Panc1 (cell line): ENCODE measurements at places on chromosomes 2 and 18.

GRCh38 chr2:155315768-155316167, 617.3 kb downstream of the KCNJ3 start:
- no peak for DNase-seq

- DNase-seq: no peak
Observed at GRCh38 chr18:57807336-57808117, 4.4 kb upstream of the ATP8B1 start.

- DNase-seq: no peak
Observed at GRCh38 chr18:49094979-49095632, 144.3 kb upstream of the SMAD7 start.

GRCh38 chr2:36528274-36528673, 69.7 kb downstream of the FEZ2 start:
- DNase-seq: no peak

GRCh38 chr18:73535189-73535588, 612.4 kb downstream of the FBXO15 start:
- DNase-seq: no peak

DNA sequence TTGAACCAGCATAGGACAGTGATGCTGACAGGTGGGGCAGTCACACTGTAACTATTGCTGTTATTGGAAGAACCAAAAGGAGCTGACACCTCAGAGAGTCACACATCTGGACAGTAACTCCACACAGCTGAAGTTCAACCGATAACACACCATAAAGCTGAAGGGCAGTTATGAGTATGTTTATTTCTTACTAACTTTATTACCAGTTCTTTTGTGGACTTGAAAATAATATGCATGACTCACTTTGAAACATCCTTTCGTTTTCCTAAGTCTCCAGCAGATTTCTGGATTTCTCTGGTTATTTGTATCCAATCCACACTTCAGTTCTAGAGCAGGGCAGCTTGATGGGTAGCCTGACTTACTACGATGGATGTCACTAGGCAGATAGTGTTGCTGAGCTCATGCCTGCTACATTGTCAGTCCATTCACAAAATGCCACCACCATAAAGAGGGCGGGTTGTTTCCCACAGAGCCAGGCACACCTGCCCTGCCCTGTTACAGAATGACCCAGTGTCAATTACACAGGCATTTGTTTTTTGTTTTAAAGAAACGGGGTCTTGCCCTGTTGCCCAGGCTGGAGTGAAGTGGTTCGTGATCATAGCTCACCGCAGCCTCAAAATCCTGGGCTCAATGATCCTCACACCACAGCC, 8.4 kb upstream of the AGBL5 start:
- no peak for DNase-seq

GRCh38 chr2:195898505-195899191, 170.0 kb downstream of the DNAH7 start:
- no peak for DNase-seq
